CD4-positive, alpha-beta T cell treated with Interleukin-4 for 4 hours (primary cell): ENCODE measurements at places on chromosomes 1 and 21.

- DNase-seq: no peak
Observed at GRCh38 chr1:41315871-41316270, 45.4 kb upstream of the FOXO6 start.

DNA sequence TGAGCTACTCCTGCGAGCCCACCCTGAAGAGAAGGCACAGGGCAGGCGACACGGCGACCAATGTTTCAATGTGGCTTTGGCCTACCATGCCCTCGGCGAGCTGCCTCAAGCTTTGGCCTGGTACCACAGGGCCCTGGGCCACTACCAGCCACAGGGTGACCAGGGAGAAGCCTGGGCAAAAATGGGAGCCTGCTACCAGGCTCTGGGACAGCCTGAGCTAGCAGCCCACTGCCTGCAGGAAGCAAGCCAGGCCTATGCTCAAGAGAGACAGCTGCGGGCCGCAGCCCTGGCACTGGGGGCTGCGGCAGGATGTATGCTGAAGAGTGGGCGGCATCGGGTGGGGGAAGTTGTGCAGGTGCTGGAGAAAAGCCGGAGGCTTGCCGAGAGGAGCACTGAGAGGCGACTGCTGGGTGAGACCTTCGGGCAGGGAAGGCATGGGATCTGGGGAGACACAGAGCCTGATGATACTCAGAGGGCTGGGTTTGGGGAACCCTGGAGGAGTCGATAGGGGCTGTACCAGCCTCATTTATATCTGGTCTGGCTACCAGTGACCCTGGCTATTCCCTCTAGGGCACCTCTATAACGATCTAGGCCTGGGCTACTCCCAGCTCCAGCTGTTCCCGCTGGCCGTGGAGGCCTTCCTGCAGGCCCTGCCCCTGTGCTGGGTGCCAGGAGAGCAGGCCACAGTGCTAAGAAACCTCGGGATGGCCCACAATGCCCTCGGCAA, 2.3 kb downstream of the TTC24 start:
- peak; percentile 10 for DNase-seq

GRCh38 chr21:27528697-27529096, 561.8 kb upstream of the ADAMTS5 start:
- no peak for DNase-seq

DNA sequence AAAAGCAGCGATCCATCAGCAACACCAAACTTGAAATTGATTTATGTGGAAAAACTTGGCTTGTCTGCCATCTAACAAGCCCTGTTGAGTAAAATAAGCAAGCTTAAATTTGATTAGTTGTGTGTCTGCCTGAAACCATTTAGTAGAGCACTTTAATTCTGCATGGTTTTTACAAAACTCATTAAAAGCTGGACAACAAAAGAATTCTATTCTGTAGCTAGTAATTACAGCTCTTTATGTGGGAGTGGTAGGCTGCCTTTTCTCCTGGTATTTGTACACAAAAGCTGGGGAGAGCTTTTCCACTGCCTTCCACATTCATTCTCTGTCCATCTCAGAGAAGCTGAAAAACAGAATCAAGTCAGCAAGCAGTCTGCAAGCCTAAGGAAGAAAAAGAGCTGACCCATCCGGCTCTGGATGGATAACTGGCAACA, 1.7 kb downstream of the ETS2 start:
- DNase-seq: no peak

DNA sequence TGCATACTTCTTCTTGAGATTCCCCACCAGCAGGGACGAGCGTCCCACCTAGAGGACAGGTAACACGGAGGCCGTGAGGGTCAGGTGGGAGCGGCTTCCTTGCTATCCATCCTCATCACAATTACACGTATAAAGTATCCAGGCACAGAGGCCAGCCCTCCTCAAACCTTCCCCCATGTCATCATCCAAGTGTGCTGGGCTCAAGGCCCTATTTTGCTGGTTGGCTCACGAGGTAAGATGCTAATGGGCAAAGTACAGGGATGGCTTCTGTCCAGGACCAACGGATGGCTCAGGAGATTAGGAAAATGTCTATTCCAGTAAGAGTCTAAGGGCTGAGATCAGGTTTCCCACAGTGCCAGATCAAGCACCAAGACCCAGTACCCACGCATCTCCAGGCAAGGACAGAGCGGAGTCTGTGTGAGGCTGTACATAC, 11.5 kb upstream of the A3GALT2 start:
- no peak for DNase-seq

- no peak for DNase-seq
Observed at GRCh38 chr21:39150877-39151276, 32.4 kb downstream of the PSMG1 start.

DNA sequence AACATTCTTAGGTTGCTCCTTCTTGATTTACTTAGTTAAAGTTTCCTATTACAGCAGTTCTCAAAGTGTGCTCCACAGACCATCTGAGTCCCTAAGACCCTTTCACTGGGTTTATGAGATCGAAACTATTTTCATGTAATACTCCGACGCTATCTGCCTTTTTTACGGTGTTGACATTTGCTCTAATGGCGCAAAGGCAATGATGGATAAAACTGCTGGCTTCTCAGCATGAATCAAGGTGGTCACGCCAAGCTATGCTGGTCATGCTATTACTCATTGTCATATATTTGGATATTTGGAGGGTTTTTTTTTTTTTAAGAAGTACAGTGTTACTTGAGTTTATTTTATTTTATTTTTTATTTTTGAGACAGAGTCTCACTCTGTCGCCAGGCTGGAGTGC, 235.1 kb downstream of the KIF26B start:
- DNase-seq: no peak

DNA sequence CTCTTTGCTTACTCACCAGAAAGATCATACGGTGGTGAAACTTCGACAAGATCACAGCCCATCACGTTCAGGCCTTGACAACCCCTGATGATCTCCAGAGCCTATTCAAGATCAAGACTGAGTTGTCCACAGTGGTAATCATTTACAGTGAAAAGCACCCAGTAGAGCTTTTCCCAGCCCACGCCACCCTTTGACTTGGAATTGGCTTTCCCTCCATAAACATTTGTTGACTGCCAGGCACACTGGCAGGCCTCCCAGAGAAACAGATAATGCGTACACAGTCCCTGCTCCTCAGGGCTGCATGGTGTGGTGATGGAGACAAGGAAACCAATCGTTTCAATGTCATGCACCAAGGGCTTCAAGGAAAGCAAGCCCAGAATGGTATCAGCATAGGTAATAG, 10.1 kb downstream of the AGMAT start:
- DNase-seq: no peak

DNA sequence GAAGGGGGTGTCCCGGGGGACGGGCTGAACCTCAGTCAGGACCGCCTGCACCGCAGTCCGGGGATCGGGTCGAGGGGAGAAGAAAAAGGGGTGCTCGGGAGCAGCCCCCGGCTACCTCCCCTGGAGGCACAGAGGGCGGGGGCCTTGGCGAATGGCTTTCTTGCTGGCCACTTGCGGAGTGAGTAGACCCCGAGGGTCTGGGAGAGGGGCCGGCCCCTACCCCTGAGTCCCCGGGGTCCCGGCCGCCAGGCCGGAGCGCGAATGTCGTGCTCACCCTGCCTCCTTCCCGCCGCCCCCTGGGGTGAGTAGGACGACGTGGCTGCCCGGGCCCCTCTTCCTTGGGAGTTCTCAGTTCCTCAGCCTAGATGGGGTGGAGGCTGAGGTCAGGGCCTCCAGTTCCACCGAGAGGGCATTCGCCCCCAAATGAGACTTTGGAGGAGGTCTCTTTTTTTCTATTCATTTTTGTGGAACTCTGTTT, 113.0 kb downstream of the OSBPL9 start:
- peak; percentile 2 for DNase-seq

- DNase-seq: no peak
Observed at GRCh38 chr1:210123383-210123782, 109.2 kb upstream of the SERTAD4 start.

GRCh38 chr1:244283772-244284171, 167.9 kb downstream of the ADSS2 start:
- no peak for DNase-seq

DNA sequence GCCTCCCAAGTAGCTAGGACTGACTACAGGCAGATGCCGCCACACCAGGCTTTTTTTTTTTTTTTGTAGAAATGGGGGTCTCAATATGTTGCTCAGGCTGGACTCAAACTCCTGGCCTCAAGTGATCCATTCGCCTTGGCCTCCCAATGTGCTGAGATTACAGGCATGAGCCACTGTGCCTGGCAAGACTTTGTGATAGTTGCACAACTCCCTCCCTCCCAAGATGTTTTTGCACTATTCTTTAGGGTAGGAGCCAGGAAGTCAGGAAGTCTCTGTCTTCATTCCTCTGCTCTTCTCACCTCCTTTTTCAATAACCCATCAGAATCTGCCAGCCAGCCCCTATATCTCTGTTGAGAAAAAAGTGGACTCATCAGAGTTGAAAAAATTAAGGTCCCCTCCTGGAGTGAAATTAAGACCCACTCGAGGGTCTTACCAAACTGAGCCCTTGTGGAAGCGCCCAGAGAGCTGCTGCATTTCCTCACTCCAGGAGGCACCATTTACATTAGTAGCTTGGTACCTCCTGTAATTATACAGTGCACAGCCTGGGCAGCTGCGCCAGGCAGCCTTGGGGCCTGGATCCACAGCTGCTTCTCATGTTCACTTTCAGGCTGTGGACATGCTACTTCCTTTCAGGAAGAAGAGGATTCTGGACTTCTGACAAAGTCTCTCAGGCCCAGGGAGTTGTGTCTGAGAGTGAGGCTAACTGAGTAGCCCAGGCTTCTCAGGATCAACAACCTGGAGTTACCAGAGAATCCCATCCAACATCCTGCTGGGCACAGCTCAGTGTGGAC, 24.0 kb downstream of the TCEA3 start:
- no peak for DNase-seq

DNA sequence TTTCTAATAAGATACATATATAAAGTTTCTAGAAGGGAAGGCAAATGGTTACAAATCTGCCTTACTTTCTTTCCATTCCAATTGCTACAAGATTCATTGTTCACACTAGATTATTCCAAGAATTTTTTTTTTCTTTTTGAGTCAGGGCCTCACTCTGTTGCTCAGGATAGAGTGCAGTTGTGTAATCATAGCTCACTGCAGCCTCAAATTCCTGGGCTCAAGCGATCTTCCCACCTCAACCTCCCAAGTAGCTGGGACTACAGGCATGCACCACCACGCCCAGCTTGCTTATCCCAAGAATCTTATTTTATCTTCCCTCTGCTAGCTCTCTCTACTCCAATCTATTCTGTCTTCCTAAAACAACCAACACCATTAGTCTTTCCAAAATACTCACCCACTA, 81.8 kb downstream of the KIAA0319L start:
- DNase-seq: no peak

GRCh38 chr1:173997791-173998190, 24.4 kb downstream of the RC3H1 start:
- DNase-seq: no peak

DNA sequence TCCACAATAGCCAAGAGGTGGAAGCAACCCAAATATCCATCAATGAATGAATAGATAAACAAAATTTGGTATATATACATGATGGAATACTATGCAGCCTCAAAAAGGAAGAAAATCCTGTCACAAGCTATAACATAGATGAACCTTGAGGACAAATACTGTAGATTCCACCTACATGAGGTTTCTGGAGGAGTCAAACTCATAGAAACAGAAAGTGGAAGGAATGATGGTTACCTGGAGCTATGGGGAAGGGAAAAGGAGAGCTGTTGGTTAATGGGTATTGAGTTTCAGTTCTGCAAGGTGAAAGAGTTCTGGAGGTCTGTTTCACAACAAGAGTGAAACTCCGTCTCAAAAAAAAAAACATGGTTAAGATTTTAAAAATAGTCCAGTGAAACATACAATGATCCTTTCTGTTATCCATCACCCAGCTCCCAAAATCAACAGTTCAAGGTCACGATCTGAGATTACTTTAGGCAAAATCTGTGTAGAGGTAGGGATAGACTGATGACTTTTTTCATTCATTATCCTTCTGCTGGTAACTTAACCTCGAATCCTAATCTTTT, 80.8 kb upstream of the HNRNPU start:
- no peak for DNase-seq

- no peak for DNase-seq
Observed at GRCh38 chr1:59133997-59134396, 162.9 kb upstream of the FGGY start.

DNA sequence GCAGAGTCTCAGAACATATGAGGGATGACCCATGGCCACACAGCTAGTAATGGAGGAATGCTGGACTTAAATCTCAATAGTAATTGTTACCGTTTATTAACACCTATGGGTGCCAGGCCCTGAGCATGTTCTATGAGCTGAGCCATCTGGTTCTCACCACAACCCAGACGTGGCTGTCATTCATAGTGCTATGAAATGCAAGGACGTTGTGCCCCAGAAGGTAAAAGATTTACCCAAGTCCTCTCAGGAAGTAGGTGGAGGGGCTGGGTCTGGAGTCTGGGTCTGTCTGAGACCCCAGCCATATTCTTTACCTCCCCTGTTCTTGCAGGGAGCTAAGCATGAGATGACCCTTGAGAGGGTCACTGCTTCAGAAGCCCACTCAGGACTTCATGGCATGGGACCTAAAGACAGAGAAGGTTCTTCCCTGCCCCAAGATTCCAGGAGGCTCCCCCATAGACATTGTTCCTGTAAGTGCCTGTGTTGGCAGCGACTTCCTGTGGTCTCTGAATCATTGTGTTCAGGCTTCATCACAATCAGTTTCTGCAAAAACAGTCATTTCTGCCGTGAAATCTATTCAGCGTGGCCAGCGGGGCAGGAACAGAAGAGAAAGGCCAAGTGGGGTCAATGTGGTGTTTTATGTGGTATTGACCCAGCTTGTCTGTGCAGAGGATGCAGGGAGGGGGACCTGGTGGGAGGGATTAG, 475.4 kb downstream of the PTPRU start:
- DNase-seq: no peak

GRCh38 chr1:85617633-85618100, 37.1 kb downstream of the CCN1 start:
- no peak for DNase-seq

DNA sequence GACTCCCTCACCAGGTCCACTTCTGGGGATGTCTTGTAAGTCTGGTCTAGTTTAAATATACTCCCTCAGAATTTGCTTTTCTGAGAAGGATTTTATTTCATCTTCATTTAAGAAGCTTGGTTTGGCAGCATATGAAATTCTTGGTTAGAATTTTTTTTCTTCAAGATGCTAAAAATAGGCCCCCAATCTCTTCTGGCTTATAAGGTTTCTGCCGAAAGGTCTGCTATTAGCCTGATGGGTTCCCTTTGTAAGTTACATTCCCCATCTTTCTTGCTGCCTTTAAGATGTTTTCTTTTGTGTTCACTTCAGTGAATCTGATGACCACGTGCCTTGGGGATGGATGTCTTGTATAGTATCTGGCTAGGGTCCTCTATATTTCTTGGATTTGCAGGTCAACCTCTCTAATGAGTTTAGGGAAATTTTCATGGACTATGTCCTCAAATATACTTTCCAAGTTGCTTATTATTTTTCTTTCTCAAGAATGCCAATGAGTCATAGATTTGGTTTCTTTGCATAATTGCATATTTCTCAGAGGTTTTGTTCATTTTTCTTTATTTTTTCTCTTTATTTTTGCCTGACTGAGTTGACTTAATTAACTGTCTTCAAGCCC, 19.4 kb downstream of the TCP10L start:
- no peak for DNase-seq

DNA sequence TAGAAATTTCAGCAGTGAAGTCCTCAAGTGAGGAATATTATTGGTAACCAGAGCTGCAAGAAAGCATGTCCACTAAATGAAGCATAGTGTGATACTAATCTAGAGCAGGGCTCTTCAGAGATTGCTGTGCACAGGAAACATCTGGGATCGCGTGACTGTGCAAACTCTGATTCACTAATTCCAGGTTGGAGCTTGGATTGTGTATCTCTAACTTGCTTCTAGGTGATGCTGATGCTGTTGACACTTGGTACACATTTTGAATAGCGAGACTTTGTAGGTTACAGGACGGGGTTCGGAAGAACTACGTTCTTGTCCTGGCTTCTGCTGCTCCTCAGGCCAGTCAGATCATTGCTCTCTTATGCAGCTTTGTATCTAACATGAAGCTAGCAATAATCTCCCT, 66.5 kb downstream of the PRRX1 start:
- no peak for DNase-seq
